NCI-H748 treated with DMSO at 0.1 percent for 48 hours (cell line): ENCODE measurements at places on chromosomes 2 and 18.

GRCh38 chr18:857986-858385 is 45.9 kb upstream of the YES1 start:
- no peak for DNase-seq

DNA sequence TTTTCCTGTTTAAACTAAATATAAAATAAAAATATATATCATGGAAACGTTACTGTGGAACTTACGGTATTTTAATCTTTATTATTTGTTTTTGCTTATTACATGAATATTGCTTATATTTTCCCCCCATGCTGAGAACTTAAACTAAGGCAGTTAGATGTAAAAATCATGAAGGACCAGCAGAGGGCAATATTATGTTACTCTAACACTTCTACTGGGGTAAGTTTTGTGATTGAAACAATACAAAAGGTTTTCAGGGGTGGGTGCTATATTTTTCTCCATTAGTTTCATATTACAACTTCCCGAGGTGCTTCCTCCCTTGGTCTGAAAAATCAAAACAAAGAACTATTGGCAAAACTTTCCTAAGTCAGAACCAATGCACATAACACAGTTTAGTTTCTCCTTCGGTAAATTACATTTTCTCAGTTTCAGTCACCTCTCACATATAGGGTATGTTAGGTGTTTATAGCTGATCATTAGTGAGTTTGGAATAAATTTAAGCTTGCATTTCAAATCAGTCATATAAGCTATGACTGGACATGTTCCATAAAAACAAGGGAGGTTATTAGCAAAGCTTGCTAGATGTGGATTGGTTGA is 54.8 kb downstream of the ZNF407 start:
- DNase-seq = peak; percentile 72

GRCh38 chr2:4174796-4175195 is 471.4 kb downstream of the DCDC2C start:
- no peak for DNase-seq

DNA sequence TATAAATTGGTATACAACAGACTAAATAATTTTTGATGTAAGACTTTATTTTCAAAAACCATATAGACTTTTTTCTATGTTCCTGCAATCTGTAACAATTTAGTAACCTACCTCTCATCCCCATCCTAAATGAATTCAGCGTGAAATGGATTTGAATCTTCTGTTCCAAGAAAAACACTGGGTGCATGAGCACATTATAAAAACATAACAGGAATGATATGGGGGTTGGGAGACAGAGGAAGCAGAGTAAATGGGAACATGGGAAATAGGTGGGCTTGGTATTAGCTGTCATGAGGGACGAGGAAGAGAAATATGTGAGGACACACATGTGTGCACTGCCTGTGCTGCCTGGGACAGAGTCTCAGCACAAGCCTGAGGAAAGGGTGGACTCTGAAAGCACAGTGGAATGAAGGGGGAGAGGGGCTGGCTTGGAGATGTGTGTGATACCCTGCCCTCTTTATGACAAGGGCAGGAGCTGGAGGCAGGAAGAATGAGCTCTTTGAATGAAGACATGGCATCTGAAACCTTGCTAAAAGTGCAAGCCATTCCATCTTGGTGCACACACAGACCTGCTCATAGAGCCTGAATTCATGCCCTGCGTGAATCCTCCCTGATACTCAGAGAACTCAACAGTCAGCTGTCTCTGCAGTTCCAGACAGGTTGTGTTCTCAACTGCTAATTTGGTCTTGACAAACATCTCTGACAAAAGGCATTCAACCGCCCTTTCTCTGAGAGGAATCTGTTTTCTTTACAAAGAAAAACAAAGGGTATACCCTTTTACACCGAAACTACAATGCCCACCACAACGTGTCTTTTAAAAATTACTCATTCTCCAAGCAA is 66.6 kb downstream of the EPB41L3 start:
- no peak for DNase-seq

- DNase-seq = no peak
Observed at GRCh38 chr2:68357605-68358337, 7.3 kb upstream of the PLEK start.

DNA sequence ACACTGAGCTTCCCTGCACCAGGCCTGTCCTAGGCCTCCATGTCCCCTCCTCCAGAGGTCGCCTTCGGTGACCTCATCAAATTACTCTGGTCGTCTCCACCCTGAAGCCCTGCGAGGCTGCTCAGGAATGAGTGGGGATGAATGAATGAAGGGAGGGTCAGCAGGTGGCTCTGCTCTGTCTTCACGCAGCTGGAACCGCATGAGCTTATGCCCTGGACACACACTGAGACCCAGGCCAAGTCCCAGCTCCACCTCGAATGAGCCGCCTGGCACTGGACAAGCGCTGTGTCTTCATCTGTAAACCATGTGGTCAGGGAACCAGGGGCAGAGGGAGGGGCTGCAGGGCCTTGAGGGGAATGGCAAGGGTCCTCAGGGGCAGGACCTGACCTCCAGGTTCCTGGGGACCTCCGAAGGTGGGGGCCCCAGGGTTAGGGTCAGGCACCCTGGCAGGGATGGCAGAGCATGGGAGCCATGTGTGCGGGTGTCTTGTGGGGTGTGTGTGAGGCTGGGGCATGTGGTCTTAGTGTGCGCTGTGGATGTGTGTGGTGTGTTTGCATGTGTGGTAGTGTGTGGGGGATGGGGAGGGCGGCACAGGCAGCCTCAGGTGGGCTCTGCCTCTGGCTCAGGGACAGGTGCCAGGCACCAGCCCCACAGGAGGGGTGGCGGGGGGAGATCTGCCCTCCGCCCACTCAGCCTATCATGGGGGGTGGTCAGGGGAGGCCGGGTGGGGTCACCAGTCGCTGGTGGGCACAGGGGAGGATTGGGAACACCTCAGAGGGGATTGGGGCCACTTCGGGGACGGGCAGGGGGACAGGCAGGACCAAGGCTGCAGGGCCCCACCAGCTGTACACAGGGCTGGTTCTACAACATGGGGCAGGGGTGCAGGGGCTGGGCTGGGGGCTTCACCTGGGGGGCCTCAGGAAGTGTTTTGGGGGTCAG is 13.9 kb downstream of the ODC1 start:
- DNase-seq = no peak

DNA sequence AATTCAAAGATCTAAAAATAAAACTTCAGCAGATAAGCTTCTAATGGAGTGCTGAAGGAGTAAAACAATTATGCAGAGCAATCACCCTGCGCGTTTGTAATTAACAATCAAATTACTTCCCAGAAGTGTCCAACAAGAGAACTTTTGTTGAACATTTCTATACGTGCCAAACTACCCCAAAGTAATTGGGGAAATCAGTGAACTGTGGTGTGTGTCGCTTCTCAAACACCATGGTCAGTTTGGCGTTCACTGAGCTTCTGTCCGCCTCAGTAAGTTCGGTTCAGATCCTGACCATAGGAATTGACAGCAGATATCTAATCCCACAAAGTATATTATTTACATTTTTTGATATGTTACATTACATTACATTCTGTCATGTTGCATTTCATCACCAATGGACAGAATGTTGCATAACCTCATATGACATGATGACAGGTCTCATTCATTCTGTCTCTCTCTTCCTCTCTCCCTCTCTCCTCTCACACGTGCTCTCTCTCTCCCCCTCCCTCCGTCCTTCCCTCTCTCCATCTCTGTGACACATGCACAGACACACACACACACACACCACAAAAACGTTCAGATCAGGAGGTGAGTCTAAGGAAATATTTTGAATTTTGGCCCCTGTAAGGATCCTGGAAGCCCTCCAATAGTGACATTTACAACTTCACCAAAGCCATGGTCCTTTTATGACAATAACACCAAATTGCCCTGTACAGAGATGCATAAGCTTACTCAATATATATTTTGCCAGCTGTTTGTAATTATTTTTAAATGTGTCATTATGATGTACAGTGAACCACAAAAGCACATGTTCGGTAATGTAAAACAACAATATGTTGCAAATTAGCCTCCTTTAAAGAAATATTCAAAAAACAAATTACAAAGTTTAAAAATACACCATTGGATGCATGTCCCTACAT is 269.2 kb downstream of the FIGN start:
- no peak for DNase-seq

GRCh38 chr2:109239720-109240119 is 110.7 kb downstream of the SH3RF3 start:
- DNase-seq = no peak

GRCh38 chr2:164678631-164679149 is 57.4 kb upstream of the GRB14 start:
- no peak for DNase-seq

GRCh38 chr2:181738563-181738962 is 58.2 kb upstream of the NEUROD1 start:
- no peak for DNase-seq

- DNase-seq = no peak
Observed at GRCh38 chr2:199160677-199161465, 296.9 kb downstream of the SATB2 start.

DNA sequence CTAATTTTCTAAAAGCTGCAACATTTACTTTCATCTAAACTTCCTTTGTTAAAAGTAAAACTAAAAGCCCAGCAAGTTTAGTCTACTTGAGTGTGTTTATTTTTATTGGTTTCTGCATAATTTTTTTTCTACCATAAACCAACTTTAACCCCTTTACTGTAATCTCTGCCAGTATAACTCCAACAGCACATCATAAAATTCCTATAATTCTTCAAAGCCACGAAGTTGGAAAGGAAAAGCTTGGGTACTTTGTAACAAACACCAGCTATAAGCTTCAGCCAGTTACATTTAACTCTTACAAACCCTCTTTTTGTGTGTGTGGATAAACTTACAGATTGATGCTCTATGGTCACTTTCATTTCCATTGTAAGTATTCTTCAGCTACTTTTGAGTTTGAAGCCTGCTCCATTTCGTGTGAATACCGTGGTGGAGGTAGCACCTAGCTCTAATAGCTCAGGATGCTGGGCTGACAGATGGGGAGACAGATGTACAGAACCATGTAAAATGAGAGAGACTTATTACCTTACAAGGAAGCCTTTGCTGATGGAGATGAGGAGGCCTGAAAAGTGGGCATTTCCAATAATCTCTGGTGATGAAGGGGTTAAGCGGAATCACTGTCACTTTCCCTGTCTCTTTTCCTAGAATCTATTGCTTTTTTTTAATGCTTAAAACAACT is 42.5 kb downstream of the ZEB2 start:
- no peak for DNase-seq

GRCh38 chr2:239054921-239055320 is 207.0 kb downstream of the TWIST2 start:
- DNase-seq = no peak

- no peak for DNase-seq
Observed at GRCh38 chr2:19580264-19580663, 221.8 kb upstream of the OSR1 start.

DNA sequence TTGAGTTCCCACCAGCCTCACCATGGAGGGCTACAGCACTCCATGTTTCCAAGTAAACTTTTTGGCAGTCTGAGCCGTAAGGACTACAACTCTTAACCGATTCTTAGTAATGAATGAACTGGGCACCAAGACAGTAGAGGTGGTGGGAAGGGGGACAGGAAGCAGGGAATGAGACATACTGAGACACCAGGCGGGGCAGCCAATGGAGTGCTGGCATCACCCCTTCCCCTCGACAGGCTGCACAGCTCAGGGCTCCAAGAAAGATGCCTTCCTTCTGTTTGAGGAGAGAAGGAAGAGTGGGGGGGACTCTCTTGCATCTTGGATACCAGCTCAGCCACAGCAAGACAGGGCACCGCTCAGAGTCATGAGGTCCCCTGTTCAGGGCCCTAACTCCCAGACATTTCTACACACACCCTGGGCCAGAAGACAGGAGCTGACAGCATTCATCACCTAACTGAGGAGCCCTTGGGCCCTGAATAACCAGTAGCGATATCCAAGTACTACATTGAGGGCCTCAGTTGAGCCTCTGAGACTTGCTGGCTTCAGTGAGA is 45.2 kb downstream of the USP34 start:
- no peak for DNase-seq

GRCh38 chr2:129906139-129906860 is 73.2 kb upstream of the RAB6C start:
- DNase-seq = no peak

GRCh38 chr2:80256782-80257167 is 47.8 kb downstream of the LRRTM1 start:
- no peak for DNase-seq

DNA sequence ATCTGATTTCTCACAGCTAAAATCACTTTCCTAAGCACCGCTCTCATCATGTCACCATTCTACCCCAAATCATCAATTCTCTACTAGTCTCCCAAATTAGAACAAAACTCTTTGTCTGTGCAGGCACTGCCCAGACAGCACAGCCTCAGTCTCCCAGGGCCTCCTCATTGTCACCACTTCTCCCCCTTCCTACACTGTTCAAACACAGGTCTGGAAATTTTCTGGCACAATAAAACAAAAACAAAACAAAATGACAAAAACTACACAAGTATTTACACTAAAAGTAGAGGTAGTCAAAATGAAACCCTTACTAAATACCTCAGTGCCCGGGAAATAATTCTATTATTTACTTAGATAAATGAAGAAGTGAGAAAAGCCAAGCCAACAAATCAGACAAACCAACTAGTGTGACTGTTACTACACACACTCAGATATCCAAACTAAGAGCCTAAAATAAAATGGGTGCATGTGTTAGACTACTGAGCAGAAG is 156.2 kb upstream of the DNMT3A start:
- DNase-seq = no peak

DNA sequence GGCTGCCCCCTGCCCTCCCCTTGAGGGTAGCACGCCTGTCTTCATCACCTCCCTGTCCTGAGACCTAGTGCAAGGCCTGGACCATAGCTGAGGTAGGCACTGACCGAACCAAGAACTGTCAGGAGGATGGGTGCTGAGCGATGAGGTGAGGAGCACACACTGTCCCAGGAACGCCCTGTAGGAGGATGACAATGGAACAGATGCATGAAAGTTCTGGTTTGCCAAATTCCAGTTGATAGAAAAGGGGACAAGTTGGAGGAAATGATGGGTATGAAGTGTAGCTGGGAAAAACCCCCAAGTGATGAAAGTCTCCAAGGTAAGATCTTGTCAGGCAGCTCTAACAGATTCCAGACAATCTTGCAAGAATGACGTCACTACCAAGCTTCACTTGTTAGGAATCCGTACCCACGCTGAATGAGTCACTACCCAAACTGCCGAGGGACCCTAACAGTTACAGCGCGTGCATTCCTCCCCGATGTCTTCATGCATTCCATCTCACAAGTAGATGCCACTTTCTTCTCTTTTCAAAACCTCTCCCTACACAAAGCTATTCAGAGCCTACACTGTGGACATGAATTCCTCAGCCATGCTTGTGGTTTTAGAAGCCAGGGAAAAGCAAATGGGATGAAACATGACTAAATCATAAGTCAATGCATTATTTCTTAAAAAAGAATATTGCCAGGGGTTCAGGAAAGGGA is 27.6 kb downstream of the MRPL33 start:
- DNase-seq = no peak

DNA sequence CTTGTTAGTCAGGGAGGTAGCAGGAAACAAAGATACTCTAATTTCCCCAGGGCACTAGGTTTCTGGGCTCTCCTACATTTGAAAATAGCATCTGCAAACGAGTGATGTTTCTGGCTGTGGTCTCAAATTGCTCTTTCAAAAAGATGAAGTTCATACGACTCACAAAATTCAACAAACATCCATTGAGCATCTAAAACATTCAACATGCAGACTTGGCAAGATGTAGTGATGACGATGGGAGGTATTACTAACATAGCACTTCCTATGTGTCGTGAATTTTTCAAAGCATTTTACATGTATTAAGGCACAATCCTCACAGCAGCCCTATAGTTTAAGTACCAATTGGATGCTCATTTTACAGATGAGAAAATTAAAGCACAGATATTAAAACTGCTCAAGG is 5.2 kb downstream of the CCBE1 start:
- DNase-seq = no peak
